ENCODE measurements at places on chromosomes 4 and X.

DNA sequence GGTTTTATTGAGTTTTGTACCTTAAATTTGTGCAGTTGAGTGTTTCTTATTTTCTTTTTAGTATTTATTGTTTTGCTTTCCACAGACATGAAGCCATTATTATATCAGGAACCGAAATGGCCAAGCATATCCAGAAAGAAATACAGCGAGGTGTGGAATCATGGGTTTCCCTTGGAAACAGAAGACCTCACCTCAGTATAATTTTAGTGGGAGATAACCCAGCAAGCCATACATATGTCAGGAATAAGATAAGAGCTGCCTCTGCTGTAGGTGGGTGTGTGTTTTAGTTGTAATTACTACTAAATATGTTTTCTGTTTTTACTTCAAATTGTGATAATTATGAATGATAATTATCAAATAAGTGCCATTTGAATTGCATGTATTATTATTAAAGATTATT is 16.5 kb downstream of the MTHFD2L start:
- no peak for DNase-seq

GRCh38 chr4:52959541-52959940 is 97.4 kb downstream of the RASL11B start:
- no peak for DNase-seq

DNA sequence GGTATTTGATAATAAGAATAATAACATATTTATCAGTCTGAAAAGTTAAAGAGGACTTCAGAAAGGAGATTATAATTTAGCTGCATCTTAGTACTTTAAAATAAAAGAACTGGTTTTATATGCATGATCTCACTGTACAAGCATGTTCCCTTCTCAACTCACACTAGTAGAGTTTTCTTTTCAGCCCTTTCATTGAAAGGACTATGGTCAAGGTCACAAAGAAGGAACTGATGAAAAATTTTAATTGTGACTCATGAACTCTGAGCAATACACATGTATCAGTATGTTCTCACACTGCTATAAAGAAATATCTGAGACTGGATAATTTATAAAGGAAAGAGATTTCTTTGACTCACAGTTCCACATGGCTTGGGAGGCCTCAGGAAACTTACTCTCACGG is 73.7 kb upstream of the NDST4 start:
- no peak for DNase-seq

DNA sequence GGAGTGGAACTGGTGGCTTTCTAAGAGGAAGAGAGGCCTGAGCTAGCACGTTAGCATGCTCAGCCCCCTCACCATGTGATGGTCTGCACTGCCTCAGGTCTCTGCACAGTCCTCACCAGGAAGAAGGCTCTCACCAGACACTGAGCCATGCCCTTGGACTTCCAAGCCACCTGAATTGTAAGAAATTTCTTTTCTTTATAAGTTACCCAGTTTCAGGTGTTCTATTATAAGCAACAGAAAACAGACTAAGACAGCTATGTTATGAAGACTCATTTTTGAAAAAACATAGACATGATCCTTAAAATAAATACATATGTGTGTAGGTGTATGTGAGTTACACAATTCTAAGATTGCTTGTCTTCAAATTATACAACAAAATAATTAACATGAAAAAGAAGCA is 74.7 kb downstream of the CEP44 start:
- DNase-seq = no peak

DNA sequence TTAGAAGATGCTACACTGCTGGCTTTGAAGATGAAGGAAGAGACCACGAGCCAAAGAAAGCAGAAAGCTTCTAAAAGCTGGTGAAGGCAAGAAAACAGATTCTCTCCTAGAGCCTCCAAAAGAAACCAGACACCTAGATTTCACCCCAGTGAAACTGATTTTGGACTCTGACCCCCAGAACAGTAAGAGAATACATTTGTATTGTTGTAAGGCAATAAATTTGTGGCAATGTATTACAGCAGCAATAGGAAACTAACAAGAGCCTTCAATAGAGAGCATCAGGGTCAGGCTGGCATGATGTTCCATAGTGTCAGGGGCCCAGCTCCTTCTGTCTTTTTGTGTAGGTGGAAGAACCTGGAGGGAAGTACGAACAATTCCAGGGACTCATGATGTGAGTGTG is 6.0 kb upstream of the TEC start:
- no peak for DNase-seq

DNA sequence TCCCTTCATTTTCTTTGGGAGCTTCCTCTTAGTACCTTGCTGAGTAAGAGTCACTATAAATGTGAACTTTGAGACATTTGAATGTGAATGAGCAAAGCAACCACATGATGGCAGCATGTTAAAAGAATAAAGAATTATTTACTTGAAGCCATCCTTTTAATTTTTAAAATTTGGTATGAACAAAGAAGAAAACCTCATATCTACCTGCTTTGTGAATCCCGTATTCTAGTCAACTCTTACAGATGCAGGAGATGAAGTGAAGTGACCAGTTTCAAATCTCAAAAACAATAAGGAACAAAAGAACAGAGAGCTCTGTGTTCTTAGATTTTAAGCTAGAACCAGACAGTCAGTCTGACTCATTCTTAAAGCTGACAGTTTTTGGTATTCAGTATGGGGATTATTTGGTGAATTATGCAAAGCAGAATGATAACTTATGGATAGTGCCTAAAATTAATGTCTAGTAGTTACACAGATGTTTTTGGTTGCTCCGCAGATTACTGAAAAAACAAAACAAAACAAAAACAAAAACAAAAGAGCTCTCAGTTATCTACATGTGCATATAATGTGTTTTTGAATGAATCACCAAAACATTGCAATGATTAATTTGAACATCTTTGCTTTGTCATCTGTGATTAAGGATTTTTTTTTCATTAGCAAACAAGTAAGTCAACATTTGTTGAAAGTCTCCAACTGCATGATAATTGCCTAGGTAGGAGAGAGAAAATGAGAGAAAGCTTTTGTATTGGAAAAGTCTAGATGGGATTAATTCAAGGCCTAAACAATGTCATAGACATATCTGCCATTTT is 48.2 kb upstream of the H2AZ1 start:
- DNase-seq = no peak

DNA sequence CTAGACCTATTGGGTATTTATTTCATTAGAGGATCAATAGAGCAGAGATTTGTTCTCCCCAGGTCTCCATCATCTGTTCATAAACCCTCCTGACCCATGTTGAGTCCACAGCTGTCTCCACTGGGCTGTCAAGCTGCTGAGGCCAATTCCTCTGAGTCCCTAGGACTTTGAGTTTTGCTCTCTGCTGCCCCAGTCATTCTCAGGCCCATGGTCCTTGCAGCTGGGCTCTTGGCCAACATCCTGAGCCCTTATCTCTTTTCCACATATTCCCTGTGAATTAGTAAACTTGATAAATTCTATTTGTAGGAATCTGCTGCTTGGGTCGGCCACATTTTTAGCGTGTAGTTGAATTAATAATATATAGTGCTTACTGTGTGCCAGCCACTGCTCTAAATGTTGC is 41.9 kb downstream of the FHL1 start:
- no peak for DNase-seq

- no peak for DNase-seq
Observed at GRCh38 chrX:129658429-129658828, 3.7 kb upstream of the APLN start.

DNA sequence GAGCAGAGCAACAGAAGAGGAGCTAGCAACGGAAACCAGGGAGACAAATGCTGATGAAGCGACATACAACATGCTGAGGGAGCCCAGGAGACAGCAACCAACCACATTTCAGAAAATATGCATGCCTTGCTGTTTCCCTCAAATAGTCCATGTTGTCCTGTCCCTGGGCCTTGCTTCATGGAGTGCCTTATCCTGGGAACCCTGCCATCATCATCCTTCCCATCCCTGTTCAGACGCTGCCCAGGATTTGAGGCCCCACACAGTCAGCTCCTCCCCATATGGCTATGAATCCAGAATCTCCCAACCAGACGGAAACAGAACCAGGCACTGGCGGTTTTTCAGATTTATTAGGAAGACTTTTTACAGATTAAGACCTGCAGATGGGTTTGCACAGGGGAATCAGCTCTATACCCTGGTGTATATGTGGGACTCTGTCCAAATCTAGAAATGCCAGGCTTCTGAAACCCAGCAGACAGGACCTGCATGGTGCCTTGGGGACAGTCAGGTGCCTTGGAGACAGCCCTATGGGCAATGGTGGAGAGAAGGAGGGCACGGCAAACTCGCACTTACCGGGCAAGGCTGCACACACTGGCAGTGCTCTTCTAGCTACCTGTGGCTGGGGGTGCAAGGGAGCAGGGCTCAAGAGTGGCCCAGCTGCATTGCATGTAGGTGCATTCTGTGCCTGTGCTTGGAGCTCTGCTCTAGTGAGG is 199.7 kb upstream of the MAMLD1 start:
- no peak for DNase-seq

DNA sequence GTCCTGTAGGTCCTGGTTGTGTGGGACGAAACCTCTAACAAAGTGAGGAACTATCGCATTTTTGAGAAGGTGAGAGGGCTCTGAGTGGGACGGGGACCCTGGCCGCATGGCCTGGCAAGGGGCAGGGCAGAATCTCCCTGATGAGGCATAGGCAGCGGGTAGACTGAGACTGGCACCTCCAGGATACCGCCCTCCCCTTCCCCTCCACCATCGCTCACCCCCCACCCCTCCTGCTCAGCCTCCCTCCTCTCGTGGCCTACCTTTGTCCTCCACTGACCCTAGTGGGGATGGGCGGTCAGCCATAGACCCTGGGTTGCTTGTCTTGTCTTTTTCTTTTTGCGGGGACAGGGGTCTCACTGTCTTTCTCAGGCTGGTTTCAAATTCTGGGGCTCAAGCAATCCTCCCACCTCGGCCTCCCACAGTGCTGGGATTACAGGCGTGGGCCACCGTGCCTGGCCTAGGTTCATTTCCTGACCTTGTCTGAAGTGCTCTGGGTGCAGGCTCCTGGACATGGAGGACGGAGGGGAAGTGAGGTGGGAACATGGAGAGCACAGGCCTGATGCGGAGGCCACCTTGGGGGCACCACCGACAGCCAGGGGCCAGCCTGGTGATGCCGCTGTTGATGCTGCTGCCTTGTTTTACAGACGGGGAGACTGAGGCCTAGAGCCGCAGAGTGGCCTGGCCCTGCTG is 10.5 kb upstream of the ADD1 start:
- DNase-seq = no peak

GRCh38 chrX:41720125-41720779 is 3.7 kb upstream of the GPR82 start:
- DNase-seq = no peak

- no peak for DNase-seq
Observed at GRCh38 chr4:75786938-75787337, 62.6 kb downstream of the USO1 start.

DNA sequence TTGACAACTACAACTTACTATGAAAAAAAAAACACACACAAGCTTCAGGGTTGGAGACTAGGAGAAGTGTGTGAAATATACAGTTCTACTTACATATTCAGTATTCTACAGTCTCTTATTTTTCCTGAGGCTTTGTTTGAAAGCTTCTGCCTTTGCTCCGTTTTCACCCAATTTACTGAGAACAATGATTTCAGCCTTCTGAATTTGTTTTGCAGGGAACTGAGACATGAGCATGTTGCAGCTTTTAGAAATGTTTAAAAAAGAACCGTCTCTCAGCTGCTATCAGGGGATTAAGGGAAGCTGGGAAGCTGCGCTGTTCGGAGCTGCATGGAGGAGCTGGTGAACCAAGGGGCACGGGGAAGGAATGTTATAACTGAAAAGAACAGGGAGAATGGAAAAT is 85.7 kb downstream of the QDPR start:
- no peak for DNase-seq

DNA sequence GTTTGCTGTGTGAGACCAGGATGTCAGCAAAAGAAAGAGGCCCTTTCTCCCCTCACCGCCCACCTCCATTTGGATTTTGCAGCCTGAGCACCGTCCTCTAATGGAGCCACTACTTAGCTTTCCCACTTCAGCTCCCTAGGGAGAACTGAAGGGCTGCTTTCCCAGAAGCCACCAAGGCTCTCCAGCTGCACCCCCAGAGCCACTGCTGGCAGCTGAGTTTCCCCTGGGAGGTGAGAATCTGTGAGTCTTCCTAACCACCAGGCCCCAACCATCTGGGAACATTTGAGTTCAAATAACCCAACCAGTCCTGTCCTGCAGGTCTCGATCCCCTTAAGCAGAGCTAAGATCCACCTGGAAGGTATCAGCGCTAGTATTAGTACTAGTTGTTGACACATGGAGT is 173.1 kb upstream of the USP9X start:
- DNase-seq = no peak

DNA sequence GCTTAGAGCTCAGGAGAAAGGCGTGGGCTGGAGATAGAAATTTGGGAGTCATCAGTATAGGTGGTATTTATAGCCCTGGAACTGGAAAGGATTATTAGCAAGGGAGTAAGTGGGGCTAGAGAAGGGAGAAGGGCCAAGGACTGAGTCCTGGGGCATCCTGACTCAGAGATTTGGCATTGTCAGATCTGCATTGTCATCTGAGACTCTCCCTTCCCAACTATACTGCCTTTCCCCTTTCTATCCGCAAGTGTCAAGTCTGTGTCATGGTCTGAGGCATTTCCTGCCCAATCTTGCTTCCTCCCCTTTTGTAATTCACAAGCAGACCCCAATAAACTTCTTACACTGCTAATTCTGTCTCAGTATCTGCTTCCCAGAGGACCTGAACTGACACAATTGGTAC is 24.4 kb upstream of the SLC25A43 start:
- no peak for DNase-seq

DNA sequence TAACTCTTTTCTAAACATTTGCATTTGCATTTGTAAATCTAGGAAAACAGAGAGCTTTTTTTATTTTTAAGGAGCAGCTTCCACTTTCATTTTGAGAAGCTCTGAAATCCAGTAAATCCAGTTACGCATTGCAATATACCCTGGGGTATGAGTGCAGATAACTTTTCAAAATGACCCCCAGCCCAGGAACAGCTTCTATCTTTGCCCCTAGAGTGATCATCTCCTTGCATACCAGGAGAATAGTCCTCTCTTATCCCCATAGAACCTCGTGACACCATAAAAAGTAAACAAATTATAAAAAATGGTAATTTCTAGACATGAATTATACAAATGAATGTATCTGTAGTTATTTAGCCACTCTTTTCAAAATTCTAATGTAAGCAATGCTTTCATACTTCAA is 292.2 kb upstream of the GALNT7 start:
- DNase-seq = no peak

DNA sequence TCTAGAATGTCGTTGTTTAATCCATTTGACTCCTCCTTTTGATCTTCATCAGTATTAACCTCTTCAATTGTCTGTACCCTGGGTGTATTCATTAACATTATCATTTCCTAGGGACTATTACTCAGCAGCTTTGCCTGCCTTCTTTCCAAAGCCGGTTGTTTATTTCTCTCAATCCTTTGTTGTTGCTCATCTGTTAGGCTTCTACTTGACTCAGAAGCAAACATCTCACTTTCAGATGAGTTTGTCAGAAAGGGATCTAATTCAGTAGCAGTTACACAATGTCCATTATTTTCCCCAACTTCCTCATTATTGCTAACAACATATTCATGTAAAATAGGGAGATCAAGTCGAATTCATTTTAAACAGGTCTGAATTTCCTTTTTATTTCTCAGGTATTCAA is 22.1 kb upstream of the HSD17B10 start:
- no peak for DNase-seq

GRCh38 chrX:108285356-108285755 is 152.9 kb downstream of the COL4A6 start:
- DNase-seq = no peak
